Mesangial cell (primary cell): ENCODE measurements at places on chromosomes 1 and 21. TPM values are rescaled to one million over a fixed set of nuclear protein-coding genes. Genes with fewer than 3 reads are reported as not detected.

Gene PKLR
- total RNA-seq = not detected in 2 replicates

Gene GJA9
- total RNA-seq = not detected in 2 replicates

Gene ERG
- 0.13 and 0.16 TPM in 2 replicates for total RNA-seq

Gene CLEC20A
- total RNA-seq = 0.13 and 0.33 TPM in 2 replicates

Gene SLC19A1
- 16.6 and 40.2 TPM in 2 replicates for total RNA-seq

Gene QSOX1
- total RNA-seq = 164 and 188 TPM in 2 replicates

Gene APOBEC4
- total RNA-seq = not detected in 2 replicates

Gene PDZK1IP1
- 7.3 and 122 TPM in 2 replicates for total RNA-seq

Gene L1TD1
- total RNA-seq = under 0.01 TPM in 1 of 2 replicates, not detected in the other

Gene CR1
- total RNA-seq = not detected in 2 replicates

Gene PLA2G5
- not detected in 2 replicates for total RNA-seq

Gene CFAP107
- not detected in 2 replicates for total RNA-seq

Gene ABCG1
- total RNA-seq = 2.9 TPM in 1 of 2 replicates, not detected in the other

Gene FNDC10
- total RNA-seq = 6.4 and 11.2 TPM in 2 replicates

Gene DYNLT5
- 0.49 and 0.76 TPM in 2 replicates for total RNA-seq

Gene SNX7
- total RNA-seq = 17.4 and 23.8 TPM in 2 replicates

Gene PRDM16
- under 0.01 TPM in 1 of 2 replicates, not detected in the other for total RNA-seq

Gene NOTCH2
- total RNA-seq = 136 and 261 TPM in 2 replicates

Gene PTPN7
- 0.16 TPM in 1 of 2 replicates, not detected in the other for total RNA-seq

Gene CNR2
- not detected in 2 replicates for total RNA-seq

Gene CLCA4
- not detected in 2 replicates for total RNA-seq

Gene HSPA6
- total RNA-seq = 0.13 and 0.33 TPM in 2 replicates

Gene GPR52
- 0.51 TPM in 1 of 2 replicates, not detected in the other for total RNA-seq

Gene LAPTM5
- 0.25 and 0.33 TPM in 2 replicates for total RNA-seq

Gene CENPL
- 4.2 and 23.5 TPM in 2 replicates for total RNA-seq

Gene TNNT2
- total RNA-seq = 0.65 and 2.3 TPM in 2 replicates

Gene MCOLN2
- total RNA-seq = 0.49 and 1.3 TPM in 2 replicates

Gene GON4L
- 12.1 and 17.5 TPM in 2 replicates for total RNA-seq

Gene TADA1
- 9.6 and 10.1 TPM in 2 replicates for total RNA-seq
